Left renal cortex interstitium (tissue), 4 donors: ENCODE measurements at places on chromosomes 16 and 17.

DNA sequence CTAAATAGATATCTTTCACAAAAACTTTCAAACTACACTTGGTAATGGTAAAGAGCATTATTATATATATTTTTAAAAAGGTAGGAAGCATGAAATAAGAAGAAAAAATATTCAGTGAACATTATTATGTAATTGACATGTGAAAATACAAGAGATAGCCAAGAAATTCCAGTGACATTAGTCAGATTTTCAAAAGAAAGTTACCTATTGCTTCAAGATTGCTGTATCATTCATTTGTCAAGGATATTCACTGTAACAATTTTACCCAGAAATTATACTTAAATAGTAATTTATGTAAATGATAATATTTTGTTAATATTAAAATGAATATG is 350.2 kb downstream of the KIF2B start:
- no peak for DNase-seq

DNA sequence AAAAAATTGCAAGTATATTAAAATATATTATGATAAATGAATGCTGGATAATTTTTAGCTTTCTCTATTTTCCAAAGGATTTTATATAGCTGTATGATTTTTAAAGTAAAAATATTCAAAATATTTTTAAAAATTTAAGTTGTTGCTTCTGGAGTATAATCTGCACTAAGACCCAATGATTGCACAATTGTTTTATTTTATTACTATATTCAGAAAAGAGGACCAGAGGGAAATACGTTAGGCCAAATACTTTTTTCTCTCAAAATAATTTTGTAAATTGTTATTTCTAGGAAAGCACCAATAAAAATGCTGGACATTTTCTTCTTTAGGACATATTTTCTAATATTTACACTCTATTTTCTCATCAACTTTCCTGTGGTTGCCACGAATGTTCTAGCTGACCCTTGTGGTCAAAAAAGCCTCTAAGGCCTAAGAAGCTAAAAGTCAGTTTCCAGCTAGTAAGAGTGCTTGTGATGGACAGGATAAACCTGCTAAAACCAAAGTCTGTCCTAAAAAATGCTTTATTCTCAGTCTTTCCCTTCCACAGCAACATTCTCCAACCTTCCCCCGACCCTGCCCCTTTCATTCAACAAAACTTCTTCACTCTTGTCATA is 31.2 kb downstream of the MMD start:
- DNase-seq, result no peak

DNA sequence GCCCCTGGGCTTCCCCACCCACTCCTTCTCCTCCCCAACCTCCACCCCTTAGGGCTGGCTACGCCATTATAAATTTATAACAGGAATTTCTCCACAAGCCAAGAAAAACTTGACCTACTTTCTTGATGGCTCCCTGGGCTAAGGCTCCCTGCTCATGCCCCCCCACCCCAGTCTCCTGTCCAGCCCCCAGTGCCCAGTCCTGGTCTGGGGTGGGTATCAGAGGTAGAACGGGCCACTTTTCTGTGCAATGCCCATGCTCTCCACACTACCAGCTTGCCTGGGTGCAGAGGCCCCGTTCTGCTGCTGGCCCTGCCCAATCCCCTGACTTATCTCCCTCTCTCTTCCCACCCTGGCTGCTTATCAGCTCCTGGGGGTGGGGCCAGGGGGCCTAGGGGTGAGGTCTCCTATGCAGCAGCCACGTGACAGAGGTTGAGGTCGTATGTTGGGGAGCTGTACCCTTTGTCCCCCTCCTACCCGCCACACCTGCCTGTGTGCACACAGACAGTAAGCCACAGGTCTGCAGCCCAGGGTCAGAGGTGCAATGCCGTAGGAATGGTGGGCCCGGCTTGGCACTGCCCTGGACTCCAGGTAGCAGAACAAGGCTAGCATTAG is 10.1 kb downstream of the THRA start:
- DNase-seq, result no peak

DNA sequence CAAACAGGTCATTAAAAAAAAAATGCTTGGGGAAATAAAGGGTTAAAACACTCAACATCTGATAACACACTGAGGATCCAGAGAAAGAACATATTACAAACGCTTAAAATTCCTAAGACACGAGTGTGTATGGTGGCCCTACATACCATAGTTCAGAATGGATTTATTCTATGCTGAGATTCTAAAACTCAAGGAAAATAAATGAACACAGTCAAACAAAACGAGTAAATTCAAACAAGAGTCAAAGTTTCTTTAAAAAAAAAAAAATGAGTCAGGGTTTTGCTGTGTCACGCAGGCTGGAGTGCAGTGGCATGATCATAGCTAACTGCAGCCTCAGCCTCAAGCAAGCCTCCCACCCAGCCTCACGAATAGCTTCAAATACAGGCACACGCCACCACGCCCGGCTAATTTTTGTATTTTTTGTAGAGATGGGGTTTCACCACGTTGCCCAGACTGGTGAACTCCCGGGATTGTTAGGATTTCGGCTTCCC is 17.4 kb downstream of the CRK start:
- DNase-seq, result no peak

GRCh38 chr16:84430860-84431259 is 62.5 kb downstream of the ATP2C2 start:
- DNase-seq, result no peak

GRCh38 chr17:47288531-47289116 is 35.0 kb downstream of the ITGB3 start:
- no peak for DNase-seq

DNA sequence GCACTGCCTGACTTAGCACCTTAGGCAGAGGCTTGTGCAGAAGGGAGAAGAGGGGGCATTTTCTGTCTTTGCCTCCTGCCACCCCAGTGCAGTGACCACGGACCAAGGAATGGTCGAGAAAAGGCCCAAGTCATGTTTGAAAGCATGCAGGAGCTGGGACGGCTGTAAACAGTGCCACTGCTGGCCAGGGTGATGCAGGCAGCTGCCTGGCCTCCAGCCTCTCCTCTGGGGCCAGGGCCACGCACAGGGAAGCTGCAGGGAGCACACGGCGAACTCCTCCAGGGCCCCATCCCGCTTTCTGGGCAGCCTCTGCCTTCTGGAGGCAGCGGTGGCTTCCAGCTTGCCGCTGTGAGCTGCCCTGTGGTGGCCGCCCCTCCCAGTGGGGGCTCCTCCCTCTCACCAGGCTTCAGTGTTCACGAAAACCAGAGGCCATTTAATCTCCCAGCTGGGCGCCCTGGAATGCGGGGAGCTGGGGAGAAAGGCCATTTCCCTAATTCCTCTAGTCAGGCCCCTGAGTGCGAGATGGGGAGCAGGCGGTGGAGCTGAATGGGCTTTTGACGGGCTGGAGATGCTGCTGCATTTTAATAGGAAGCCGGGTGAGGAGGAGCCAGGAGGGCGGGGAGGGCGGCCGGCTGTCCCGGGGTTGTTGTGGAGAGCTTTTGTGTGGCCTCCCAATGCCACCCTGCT is 28.7 kb upstream of the DNAI2 start:
- DNase-seq, result no peak

GRCh38 chr16:73864868-73865267 is 431.7 kb upstream of the PSMD7 start:
- DNase-seq, result no peak

DNA sequence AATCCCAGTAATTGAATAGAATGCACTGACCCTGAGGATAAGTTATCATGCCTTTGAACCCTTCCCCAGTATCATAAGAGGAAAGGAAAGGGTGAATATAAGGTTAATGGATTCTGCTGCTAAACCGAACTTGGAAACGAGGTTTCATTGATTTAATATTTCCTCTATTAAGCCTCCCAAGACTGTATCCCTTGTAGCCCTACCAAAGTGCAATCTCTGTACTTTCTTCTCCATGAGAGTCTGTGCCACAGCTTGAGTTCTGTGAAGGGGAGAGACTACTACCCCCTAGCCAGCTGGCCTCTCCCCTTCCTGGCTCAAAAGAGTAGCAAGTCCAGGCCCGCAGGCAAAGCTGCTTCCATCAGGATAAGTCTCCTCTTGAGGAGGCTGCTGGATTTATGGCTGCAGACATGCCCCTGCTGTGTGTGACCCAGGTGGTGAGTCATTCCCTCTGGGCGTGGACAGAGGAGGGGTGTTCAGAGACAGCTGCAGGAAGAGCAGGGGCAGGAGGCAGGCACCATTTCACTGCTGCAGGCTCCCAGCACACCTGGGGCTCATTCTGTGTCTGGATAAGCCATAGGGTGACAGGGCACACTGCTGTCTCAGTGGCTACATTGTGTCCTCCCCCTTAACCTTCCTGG is 58.4 kb downstream of the TOM1L2 start:
- DNase-seq, result no peak

DNA sequence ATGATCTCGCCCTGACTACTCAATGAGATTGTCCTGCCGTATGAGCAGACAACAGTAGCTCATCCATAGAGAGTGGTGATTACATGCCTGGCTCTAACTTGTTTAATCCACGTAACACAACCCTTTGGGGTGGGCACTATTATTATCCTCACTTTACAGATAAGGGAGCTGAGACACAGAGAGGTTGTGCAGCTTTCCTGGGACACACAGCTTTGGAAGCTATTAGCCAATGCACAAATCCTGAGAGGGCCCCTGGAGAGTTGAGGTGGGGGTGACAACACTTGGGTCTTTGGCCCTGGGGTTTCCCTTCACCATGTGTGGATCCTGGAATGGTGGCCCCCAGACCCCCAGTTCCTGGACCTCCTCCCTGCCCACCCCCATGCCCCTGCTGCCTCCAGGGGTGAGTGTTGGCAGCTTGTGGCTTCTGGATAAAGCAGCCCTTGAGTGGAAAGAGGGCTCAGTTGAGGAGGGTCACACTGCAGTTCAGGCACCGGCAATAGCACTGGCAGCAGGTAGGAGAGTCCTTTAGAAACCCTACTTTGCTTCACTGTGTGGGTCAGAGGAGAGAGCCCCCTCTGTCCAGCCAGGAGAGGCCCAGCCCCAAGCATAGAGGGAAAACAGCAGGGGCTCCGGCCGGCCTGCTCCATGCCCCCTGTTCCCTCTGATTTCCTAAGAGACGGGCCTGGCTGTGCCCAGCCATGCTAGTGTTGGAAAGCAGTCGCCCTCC is 230.7 kb downstream of the KATNIP start:
- DNase-seq, result no peak

GRCh38 chr17:35749560-35750412 is 3.3 kb downstream of the GAS2L2 start:
- no peak for DNase-seq

DNA sequence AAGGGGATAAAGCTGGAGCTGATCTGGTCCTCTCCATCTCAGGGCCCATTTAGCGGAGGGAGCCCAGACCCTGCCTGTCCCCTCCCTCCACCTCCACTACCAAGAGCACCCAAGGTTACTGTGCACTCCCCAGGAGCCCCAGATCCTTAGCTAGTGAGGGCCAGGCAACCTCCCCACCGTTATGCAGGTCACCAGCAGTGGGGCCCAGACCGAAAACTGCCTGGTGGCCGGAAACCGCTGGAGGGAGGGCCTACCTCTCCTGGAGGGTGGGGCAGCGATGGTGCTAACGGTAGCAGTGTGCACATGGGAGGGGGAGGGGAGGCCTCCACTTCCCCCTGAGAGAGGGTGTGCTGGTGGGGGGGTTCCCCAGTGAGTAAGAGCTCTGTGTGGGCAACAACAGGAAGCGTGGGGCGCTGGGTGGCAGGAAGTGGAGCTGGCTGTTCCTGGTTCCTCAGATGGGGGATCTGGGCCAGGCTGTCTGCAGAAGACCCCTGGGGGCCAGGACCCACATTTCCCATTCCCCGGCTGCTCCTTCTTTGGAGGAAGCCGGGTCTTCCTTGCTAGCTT is 4.4 kb downstream of the FMNL1 start:
- no peak for DNase-seq

GRCh38 chr16:54631782-54632181 is 298.9 kb upstream of the IRX5 start:
- no peak for DNase-seq

- DNase-seq, result no peak
These were observed 3.2 kb downstream of the KRTAP9-9 start for GRCh38 chr17:41258406-41258805.

DNA sequence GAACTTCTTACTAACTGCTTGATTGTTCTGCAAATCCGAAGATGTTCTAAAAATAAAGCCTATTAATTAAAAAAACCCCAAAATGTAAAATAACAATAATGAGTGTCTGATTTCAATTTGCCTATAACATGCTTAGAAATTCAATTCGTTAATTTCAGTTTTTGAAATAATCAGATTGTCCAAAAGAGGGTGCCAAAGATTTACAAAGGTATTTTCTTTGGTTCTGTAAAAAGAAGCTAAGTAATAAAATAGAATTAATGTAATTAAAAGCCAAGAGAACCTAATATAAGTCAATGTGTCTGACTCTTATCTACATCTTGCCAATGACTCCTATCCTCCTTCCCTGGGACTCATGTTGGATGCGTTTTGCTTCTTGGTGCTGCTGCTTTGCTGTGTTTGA is 75.0 kb upstream of the CPHXL start:
- no peak for DNase-seq

GRCh38 chr16:27481282-27481934 is 68.3 kb downstream of the GTF3C1 start:
- DNase-seq, result no peak

- peak; percentile 13 for DNase-seq
These were observed 648 bp upstream of the ERCC4 start for GRCh38 chr16:13919330-13919682.

DNA sequence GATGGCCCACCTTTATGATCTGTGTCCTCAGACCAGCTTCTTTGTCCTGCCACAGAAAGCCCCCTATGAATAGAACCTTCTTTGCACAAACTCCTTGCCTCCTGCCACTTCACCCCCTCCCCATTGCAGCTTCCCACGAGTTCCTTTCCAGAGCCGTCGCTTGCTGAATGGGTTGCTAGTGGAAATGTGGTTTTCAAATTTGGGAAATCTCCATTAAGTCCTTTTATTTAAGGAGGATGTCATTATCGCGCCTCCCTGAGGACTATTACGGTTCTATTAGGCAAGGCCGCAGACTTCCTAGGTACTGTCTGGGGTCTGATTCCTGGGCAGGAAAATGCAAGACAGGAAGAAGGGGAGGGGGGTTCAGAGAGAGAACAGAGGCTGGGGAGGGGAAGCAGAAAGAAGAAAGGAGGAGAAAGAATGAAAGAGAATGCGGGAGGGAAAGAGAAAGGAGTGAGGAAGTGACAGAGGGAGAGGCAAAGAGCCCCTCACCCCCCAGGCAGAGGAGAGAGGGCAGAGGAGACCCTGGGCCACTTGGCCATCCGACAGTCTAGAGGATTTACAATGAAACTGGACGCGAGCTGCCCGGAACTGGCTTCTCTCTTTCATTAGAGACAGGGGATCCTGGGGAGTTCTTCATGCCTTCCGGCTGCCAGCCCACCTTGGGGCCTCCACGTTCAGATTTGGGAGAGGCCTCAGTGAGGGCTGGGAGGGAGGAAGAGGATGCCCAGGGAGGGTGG is 31.7 kb upstream of the ETV4 start:
- no peak for DNase-seq

DNA sequence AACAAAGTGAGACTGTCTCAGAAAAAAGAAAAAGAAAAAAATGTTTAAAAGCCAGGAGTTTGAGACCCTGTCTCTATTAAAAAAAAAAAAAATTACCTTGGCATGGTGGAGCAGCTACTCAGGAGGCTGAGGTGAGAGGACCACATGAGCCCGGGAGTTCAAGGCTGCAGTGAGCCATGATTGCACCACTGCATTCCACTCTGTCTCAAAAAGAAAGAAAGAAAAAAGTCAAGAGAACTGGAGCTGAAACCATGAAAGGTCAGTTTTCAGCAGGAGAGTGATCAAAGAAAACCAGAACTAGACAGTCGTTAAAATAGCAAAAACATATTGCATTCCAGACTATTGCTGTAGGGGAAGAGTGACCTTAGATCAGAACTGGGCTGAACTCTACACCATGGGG is 8.8 kb downstream of the QPRT start:
- no peak for DNase-seq

GRCh38 chr17:79836972-79837887 is 2.0 kb downstream of the CBX4 start:
- no peak for DNase-seq
